Activated CD8-positive, alpha-beta T cell treated with anti-CD3 and anti-CD28 coated beads, Interleukin-2, amount 10 ng/mL, durations not matched to agents 7 days and 5 days (primary cell): ENCODE measurements at places on chromosomes 1 and 21. TPM values are rescaled to one million over a fixed set of nuclear protein-coding genes. Genes with fewer than 3 reads are reported as not detected.
A peak's percentile ranks its signal among the peaks of the same experiment; 100 is the strongest.

Gene HUNK
- 0.24 TPM for total RNA-seq

GRCh38 chr1:193479187-193479586 lies 292.8 kb upstream of the B3GALT2 start:
- no peaks in the 10 kb centered on the region for H3K27me3 ChIP-seq
- peaks cover 87% of the 10 kb centered on the region for H3K36me3 ChIP-seq
- H3K4me1 ChIP-seq: peaks cover 73% of the 10 kb centered on the region
- DNase-seq: peak; percentile 95
- H3K4me3 ChIP-seq: peak overlapping the region; percentile 39

GRCh38 chr1:115400891-115401290 lies 62.8 kb upstream of the NGF start:
- H3K27ac ChIP-seq: no peak overlapping the region
- no peak for DNase-seq
- no peaks in the 10 kb centered on the region for H3K27me3 ChIP-seq

DNA sequence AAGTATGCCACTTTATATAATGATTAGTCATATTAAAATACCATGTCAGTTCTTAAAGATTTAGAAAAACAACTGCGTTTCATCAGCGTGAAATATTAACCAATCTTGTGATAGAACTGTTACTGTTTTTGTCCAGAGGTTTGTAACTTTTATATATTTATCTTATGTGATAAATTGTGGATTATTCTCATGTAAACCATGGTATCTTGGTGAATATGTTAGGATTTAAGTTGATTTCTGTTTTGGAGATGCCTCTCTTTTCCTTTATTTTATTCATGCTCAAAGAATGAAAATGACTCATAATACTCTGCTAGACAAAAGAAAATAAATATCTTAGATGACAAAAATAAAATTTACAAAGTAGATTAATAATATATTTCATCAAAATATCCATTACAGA lies 88.4 kb downstream of the ADGRL4 start:
- H3K4me3 ChIP-seq: no peak overlapping the region
- no peaks in the 10 kb centered on the region for H3K36me3 ChIP-seq
- no peak for DNase-seq

DNA sequence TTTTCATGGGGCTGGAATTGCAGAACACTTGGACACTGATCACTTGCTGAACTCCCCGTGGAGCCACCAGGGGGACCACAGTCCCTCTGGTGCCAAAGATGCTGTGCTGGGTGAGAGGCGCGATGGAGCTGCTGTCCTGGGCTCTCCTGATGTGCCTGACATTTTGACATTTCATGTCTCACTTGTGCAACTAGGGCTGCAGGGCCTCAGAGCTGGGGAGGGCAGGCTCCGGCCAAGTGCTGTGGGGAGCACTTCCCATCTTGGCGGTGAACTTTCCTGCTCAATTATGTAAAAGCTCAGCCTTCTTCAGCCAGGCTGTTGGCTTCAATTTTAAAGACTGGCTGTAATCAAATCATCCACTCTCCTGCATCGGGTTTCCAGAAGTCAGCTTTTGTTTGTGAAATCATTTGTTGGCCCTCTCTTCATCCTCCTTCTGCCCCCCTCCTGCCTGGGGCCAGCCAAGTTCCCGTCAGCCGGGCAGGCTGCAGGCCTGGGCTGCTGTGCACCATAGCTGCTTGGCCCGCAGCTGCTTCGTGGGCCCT lies 36.8 kb downstream of the KCNAB2 start:
- H3K27ac ChIP-seq: no peak overlapping the region
- no peaks in the 10 kb centered on the region for H3K4me1 ChIP-seq
- no peak for DNase-seq
- peaks cover 64% of the 10 kb centered on the region for H3K36me3 ChIP-seq
- no peak overlapping the region for H3K4me3 ChIP-seq
- no peaks in the 10 kb centered on the region for H3K27me3 ChIP-seq

DNA sequence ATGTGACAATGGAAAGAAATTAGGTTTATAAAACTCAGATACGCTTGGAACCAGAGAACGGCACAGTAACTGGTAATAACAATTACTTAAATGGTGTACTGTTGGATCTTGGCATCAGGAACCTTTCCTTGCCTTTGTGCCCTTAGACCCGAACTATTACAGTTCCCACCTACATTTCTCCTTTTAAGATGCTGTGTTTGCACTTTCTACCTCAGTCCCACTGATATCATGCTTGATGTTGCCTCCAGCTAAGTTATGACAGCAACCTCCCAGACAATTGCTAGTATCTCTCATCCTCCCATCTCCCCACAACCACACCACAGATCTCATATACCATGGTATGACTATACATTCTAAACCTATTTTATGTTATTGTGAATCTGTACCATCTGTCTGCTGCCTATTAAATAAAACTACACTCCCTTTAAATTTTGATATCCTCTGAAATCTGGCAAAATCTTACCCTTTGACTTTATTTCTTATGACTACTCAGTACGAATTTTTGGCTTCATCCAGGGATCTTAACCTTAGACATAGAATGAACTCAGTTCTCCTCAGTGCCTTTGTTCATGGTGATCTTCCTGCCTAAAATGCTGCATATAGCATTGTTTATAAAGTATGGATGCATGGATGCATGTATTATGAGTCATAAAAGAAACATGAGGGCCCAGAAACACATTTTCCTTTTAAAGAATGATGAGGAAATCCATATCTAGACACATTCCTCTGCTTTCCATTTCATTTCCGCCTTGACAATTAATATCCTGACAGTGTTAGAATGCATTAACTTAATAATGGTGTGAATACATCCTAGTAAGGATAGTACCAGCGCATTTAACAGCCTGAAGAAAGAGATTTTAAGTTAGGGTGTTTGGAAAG lies 64.1 kb downstream of the LRRC8D start:
- H3K36me3 ChIP-seq: peaks cover 43% of the 10 kb centered on the region
- H3K4me1 ChIP-seq: peaks cover 4% of the 10 kb centered on the region
- H3K4me3 ChIP-seq: no peak overlapping the region
- no peak overlapping the region for H3K27ac ChIP-seq
- H3K27me3 ChIP-seq: no peaks in the 10 kb centered on the region

Gene ARHGEF16
- not detected for total RNA-seq

DNA sequence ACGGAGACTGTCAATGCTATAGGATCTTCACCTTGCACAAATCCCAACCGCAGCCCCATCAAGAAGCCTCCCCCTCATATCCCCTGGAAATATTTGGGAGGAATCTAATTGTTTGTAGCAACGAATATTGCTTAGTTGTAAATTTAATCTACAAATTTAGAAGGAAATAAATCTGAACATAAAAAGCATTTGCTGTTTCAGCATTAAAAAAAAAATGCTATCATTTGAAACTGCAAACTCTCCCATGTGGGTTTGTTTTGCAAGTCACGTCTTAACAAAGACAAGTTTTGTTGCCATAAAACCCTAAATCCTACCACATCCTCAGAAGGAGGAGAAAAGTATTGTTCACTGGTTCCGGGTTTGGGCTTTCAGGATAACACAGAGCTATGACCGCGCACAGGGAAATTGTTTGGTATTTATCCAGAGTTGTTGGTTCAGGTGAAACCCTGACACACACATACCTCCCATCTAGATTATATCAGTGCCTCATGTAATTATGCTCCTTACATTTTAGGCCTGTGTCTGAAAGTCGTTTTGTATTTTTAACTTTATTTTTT lies 279.6 kb downstream of the TM2D1 start:
- no peak overlapping the region for H3K27ac ChIP-seq
- no peaks in the 10 kb centered on the region for H3K4me1 ChIP-seq
- no peak overlapping the region for H3K4me3 ChIP-seq
- no peaks in the 10 kb centered on the region for H3K36me3 ChIP-seq

DNA sequence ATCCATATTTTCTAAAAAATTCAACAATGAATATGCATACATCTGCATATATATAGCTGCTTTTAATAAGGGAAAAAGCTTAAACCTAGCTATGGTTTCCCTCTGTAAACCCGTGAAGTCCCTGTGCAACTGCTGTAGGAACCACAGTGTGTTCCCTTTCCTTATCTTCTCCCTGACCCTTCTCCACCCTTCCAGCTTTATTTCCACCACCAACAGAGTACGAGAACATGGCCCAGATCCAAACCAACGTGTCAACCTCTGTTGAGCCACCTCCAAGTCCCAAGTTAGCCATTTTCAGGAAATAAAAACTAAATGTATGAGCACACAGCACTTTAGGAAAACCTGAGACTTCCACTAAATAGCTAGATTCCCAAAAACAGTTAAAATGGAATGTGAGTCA lies 20.3 kb downstream of the SUSD4 start:
- no peaks in the 10 kb centered on the region for H3K36me3 ChIP-seq
- H3K27me3 ChIP-seq: no peaks in the 10 kb centered on the region
- H3K4me3 ChIP-seq: no peak overlapping the region
- no peaks in the 10 kb centered on the region for H3K4me1 ChIP-seq

DNA sequence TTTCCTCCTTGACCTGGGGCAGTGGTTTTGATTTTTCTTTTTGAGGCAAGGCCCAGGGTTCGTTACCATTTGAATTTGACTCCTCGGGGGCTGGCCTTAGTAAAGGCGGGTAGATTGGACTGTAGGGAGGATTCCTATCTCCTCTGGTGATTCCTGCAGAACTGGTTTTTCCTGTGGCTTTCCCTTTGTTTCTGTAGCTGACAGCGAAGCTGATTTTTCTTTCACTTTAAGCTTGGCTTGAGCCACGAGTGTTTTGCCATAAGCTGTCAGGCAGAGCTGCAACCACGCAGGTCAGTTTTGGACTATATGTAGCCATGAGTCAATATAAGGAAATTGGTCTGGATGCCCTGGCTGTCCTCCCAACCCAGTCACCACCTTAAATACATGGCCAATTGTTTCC lies 28.7 kb upstream of the KCNJ15 start:
- no peaks in the 10 kb centered on the region for H3K27me3 ChIP-seq
- DNase-seq: no peak
- no peak overlapping the region for H3K27ac ChIP-seq
- H3K36me3 ChIP-seq: no peaks in the 10 kb centered on the region

Gene IFI44L
- total RNA-seq: 181 TPM

DNA sequence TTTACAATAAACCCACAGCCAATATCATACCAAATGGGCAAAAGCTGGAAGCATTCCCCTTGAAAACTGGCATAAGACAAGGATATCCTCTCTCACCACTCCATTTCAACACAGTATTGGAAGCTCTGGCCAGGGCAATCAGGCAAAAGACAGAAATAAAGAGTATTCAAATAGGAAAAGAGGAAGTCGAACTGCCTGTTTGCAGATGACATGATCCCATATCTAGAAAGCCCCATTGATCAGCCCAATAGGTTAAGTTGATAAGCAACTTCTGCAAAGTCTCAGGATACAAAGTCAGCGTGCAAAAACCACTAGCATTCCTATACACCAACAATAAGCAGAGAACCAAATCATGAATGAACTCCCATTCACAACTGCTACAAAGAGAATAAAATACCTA lies 235.5 kb downstream of the DPYD start:
- no peaks in the 10 kb centered on the region for H3K27me3 ChIP-seq
- H3K4me1 ChIP-seq: no peaks in the 10 kb centered on the region
- DNase-seq: no peak
- peaks cover 22% of the 10 kb centered on the region for H3K36me3 ChIP-seq
- no peak overlapping the region for H3K27ac ChIP-seq

- H3K36me3 ChIP-seq: no peaks in the 10 kb centered on the region
- no peak for DNase-seq
- no peak overlapping the region for H3K27ac ChIP-seq
- H3K27me3 ChIP-seq: peaks cover 16% of the 10 kb centered on the region
These were observed 25.6 kb upstream of the PLA2G2E start for GRCh38 chr1:19949016-19949415.

DNA sequence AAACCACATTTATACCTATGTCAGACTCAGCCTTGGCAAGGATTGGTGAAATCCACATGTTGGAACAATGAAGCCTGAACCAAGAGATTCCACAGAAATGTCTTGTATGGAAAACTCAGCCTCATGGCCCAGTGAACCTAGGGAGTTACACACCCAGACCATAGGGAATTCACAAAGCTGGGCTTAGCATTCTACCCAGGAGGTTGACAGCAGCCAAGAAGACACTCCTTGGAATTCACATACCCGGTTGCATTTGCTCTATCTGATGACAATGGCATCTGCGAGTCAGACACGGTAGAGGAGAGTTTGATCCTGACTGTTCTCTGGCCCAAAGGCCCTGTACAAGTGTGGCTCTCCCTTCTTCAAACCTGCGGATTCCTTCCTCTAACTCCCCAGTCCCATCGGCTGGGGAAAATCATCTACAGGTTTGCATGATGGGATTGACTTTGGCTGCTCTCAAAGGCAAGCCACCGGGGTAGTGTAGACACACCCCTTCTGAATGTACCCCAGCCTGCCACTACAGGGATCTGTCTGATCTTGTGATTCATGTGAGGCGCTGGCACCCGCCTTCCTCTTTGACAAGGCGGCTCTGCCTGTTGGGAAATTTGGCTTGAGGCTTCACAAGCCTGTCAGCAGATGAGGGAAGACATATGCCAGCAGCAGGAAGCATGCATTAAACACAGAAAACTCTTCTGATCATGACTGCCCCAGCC lies 297.3 kb upstream of the KAZN start:
- H3K4me1 ChIP-seq: no peaks in the 10 kb centered on the region
- no peaks in the 10 kb centered on the region for H3K36me3 ChIP-seq
- no peaks in the 10 kb centered on the region for H3K27me3 ChIP-seq

DNA sequence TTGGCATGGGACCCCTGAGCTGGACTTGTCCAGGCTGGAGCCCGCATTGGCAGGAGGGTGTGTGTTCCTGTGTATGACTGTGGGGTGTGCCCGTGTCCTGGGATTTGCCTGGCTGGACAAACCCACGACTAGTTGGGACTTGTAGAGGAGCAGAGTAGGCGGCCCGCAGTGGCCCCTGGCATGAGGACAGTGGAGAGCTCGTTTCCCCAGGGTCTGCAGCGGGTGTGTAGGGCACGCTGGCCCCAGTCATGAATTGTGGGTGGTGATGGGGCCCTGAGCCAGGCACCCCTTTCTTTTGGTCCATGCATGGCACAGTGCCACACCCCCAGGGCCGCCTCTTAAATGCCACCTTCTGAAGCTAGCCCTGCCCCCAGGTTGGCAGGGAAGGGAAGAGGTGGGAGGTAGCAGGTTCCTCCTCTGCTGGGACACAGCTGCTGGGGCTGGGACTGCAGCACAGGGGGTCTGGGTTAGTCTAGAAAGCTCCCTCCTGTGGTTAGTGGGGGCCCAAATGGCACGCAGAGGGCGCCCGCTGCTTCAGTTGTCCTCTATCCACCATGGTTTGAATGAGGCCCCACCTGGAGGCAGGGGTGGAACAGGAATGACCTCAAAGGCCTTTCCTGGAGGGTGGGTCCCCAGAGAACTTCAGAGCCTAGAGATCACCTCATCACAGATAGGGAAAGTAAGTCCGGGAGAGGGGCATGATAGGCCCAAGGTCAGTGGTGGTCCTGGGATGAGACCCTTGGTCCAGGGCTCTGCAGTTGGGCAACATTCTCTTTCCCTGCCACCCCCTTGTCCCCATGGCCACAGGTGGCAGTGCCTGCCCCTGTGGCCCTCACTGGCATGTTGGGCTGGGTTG lies 4.1 kb downstream of the CROCC start:
- H3K4me1 ChIP-seq: peaks cover 32% of the 10 kb centered on the region
- H3K27ac ChIP-seq: no peak overlapping the region
- no peaks in the 10 kb centered on the region for H3K36me3 ChIP-seq
- H3K4me3 ChIP-seq: no peak overlapping the region
- no peak for DNase-seq

Gene TNFRSF4
- total RNA-seq: 1.6 TPM

Gene ACTL8
- not detected for total RNA-seq

DNA sequence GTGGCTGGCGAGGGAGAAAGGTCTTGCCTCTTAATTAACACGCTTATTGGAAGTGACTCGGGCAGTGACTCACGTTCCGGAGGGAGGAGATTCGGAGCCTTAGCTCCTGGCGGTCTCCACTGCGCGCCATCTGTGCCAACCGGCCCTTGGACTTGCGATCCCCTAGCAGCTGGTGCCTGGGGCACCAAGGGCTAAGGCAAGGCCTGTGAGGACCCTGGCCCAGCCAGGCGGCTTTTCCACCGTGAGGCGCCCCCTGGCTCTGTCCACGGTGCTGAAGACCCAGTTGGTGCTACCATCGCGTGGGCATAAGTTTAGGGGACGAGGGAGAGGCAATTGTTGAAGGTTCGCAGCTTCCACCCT lies 1.3 kb upstream of the SYT6 start:
- peak; percentile 26 for DNase-seq
- H3K27ac ChIP-seq: no peak overlapping the region
- H3K4me1 ChIP-seq: peaks cover 9% of the 10 kb centered on the region
